Fibroblast of skin of left biceps (primary cell): ENCODE measurements at places on chromosomes 13 and 19.

- no peak for DNase-seq
Measured at GRCh38 chr13:114057166-114058050, 75.0 kb downstream of the RASA3 start.

- no peak for DNase-seq
Measured at GRCh38 chr13:113635048-113635420, 23.0 kb downstream of the ATP4B start.

DNA sequence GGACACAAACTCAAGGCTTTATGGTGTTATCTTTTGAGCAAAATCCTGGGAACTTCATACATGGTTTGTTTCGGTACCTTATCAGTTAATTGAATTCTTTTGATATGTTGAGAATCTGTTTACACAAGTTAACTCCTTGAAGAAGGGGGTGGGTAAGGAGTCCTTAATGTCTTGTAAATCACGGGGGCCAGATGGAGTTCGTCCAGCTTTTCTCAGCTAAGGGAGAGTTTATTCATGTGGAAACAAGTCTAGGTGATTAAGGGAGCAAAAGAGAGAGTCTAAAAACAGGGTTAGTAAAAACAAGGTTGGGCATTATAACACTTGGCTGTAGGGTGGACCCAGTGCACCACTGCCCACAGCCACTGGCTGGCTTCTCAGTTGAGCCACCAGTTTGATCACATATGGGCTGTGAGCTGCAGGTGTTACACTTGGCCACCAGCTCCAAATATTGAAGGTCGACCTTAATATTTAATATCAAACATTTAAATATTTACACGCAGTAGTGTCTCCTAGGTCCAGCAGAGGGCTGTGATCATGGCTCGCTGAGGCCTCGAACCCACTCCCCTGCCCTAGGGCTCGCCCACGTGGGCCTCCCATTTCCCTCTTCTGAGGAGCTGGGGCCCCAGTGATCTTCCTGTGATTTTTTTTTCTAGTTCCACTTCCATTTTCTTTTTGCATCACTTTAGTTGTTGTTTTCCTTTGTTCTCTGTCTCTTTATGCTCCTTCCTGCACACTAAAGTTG is 21.0 kb upstream of the ZNF43 start:
- DNase-seq: no peak

DNA sequence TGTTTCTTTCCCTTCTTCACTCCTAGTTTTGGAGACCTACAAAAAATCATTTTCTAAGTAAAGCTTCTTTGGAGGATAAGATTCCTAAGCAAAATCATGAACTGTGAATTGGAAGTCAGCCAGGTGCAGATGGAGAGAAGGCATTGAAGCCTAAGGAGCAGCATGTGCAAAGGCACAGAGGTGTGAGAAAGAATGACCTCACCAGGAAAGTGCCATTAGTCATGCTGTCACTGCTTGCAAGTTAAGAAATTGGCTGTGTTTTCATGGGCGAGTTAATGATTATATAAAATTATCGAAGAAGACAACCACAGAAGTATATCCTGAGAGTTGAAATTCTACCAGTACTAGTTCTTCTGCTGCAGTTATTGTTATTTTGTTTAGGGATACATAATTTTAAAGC is 80.3 kb upstream of the KLHL1 start:
- DNase-seq: no peak

DNA sequence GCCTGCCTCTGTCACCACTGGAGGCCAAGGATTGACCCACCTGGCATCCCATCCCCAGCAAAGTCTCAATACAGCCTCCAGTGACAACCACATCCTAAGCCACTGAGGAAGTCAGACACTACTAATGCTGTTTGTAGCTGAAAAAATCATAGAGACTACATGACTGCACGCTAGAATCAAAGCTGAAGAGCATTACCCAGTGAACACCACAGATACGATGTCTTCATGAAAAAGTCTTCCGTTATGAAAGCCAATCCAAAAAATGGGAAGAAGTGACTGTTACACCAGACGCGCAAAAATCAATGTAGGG is 11.1 kb upstream of the NUP62 start:
- DNase-seq: no peak

- DNase-seq: peak; percentile 10
Measured at GRCh38 chr13:110758195-110758805, 44.8 kb downstream of the ING1 start.

- no peak for DNase-seq
Measured at GRCh38 chr19:19334063-19334988, 13.7 kb downstream of the MAU2 start.

GRCh38 chr13:33932769-33933406 is 114.9 kb downstream of the RFC3 start:
- DNase-seq: no peak

DNA sequence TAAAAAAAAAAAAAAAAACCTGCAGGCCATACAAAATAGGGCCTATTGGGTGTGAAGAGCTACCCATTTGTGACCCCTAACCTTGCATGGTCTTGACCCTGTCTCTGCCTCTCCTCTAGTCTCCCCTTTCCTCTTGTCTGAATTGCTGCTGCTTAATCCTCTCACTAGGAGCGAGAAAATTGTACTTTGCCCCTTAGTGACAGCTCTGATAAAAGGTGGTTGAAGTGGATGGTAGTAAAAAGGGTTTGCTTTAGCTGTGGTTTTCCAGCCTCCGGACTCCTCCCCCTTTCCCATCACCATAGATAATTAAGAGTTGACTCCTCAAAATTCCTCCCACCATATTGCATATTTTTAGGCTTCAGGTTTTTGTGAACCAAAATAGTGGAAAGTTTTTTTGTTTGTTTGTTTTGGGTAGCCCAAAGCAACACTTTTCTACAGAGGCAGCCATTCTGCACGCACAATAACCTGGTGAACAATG is 23.5 kb downstream of the ACTN4 start:
- no peak for DNase-seq

GRCh38 chr13:50366488-50367174 is 351.4 kb downstream of the KCNRG start:
- DNase-seq: no peak

DNA sequence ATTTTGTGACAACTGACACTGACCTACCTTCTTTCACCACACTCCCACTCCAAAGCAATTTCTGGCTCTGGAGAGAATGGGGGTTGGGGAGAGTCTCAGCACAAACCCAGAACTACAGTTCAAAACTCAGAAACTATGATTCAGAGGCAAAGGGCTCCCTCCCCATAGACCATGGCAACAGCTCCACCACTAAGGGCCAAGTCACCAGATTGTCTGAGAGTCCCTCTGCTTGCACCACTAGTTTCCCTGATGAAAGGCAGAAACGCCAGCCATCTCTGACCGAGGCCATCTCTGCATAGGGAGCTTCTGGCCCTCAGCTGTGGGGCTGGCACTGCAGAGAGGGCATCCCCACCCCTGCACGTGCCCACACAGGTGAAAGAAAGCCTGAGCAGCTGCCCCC is 112.4 kb upstream of the VSTM2B start:
- DNase-seq: no peak

GRCh38 chr13:48251611-48252081 is 18.6 kb downstream of the ITM2B start:
- DNase-seq: peak; percentile 88

GRCh38 chr13:48874165-48874564 is 101.5 kb upstream of the FNDC3A start:
- no peak for DNase-seq

DNA sequence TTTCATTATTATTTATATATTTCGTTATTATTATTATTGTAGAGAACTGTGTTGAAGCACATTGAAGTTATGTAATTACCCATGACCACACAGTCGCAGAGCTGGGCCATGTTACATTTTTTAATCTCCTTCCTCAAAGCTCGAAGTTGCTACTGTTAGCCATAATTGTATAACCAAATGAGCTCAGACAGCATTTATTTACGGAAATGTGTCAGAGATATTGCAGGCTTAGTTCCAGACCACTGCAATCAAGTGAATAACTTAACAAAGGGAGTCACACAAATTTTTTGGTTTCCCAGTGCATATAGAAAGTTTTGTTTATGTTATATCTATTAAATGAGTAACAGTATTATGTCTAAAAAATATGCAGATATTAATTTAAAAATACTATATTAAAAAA is 147.1 kb upstream of the SLITRK1 start:
- no peak for DNase-seq

GRCh38 chr19:14407605-14408484 is 11.3 kb downstream of the DDX39A start:
- DNase-seq: no peak

DNA sequence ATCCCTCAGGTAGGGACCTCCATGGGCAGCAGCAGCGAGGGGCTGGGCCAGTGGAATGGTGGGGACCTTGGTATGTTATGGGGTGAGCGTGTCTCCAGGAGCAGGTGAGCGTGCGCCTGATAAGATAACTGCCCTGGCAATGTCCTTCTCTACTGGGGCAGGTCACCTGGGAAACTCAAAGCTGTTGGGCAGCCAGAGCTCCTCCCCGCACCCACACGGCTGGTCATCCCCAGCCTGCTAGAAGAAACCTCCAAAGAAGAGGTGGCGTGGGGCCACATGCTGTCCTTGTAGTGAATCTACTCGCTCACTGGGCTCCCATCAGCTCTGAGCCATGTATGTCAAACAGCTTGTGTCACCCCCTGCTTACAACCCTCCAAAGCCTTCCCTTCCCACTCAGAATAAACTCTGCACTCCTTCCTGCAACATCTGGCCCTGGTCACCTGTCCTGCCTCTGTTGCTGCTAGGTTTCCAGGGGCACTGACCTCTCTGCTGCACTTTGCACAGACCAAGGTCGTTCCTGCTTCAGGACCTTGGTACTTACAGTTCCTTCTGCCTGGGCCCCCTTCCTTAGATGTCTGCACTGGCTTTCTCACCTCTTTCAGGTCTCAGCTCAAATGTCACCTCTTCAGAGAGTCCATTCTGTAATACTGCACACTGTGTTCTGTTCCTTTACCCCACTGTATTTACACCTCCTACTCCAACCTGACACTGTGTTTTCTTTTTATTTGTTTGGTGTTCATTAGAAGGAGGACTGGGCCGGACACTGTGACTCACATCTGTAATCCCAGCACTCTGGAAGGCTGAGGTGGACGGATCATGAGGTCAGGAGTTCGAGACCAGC is 1.8 kb upstream of the ATP4A start:
- no peak for DNase-seq

DNA sequence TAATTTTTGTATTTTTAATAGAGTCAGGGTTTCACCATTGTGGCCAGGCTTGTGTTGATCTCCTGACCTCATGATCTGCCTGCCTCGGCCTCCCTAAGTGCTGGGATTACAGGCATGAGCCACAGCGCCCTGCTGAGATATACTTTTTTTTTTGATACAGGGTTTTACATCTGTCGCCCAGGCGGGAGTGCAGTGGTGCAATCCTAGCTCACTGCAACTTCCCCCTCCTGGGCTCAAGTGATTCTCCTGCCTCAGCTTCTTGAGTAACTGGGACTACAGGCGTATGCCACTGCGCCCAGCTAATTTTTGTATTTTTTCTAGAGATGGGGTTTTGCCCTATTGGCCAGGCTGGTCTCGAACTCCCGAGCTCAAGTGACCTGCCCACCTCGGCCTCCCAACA is 2.0 kb downstream of the COLGALT1 start:
- DNase-seq: no peak

DNA sequence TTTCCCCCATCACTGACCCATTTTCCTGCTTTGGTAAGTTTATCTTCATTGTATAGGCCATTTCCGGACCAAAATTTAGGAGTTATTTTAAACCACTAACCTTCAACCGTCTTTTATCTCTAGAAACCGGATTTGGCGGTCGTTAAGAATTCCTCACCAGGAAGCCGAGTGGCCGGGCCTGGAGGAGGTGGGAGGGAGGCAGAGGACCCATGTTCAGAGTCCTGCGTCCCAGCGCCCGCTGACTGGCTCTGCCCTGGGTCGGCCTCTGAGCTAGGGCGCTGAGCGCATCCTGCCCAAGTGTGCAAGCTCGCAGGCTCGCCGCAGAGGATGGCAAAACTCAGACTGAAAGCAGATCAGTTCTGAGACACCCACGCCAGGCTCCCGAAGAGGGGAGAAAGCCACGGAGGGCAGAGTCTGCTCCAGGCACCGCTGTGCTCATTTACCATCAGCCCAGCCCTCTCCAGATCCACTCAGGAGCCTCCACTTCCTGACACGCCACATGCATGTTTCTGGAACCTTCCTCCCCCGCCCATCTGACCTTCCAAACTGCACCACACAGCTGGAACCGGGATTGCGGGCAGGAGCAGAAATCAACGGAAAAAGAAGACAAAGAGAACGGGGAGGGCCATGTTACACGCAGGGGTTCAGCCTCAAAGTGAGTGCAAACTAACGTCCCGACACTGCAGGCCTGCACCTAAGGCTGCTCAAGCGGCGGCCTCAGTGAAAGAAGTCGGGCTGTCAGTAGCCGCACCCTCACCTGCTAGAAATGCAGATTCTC is 8.3 kb downstream of the COL4A1 start:
- no peak for DNase-seq

DNA sequence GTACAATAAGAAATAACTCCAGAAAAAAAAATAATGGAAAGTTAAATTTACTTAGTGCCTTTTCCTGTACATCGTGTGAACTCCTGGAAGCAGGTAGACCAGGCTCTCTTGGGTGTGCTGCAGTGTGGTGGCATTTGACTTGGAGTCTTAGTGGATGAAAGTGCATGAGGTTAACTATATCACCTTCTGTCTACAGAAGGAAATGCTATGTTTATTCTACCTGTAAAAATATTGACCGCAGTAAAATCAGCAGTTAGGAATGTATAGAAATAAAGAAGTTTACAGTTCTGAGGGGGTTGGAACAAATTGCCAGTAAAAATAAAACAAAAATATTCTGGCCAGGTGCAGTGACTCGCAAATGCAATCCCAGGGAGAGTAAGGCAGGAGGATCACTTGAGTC is 722.1 kb downstream of the LIG4 start:
- DNase-seq: no peak

DNA sequence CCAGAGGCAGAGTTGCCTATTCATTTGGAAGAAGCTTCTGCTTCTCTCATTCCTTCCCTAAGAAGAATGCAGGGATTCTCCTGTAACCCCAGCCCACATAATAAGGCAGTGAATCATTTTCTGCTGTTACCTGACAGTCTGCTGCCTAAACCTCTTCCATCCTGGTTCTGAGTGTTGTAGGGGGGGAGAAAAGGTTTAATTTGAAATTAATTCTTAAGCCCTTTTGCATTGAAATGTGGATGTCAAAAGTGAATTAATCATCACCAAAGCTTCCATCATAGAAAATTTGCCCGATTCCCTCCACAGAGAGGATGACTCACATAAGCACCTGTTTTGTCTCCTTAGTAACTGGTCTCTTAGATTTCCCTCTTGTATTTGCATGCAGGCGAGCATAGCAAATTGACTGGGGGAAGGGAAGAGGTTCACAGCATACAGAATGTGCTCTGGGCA is 146.7 kb upstream of the FNDC3A start:
- no peak for DNase-seq

GRCh38 chr13:59299584-59299983 is 864.1 kb downstream of the DIAPH3 start:
- DNase-seq: no peak

DNA sequence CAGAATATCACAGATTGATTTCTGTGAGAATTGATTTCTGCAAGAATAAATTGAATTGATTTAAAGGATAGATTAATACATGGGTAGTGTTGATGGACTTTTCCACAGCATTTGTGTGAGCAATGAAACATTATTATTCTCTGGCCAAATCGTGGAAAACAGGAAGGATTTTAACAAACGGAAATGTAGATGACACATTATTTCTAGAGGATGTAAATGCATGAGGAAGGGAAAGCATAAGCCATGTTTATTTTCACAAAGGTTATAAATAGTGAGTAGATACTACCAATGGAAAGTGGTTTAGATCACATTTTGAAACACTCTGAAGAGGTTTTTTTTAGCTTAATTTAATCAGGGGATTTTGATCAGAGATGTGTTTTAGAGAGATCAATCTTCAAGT is 1534.6 kb upstream of the MIR17HG start:
- DNase-seq: no peak

- no peak for DNase-seq
Measured at GRCh38 chr13:110411688-110412059, 104.6 kb downstream of the COL4A2 start.
